ENCODE measurements at places on chromosomes 16 and 17. TPM values are rescaled to one million over a fixed set of nuclear protein-coding genes. Genes with fewer than 3 reads are reported as not detected.

The VAT1L gene
- total RNA-seq = 0.13 TPM

- DNase-seq = no peak
These were observed 30.6 kb downstream of the MYO18A start for GRCh38 chr17:29149431-29150064.

DNA sequence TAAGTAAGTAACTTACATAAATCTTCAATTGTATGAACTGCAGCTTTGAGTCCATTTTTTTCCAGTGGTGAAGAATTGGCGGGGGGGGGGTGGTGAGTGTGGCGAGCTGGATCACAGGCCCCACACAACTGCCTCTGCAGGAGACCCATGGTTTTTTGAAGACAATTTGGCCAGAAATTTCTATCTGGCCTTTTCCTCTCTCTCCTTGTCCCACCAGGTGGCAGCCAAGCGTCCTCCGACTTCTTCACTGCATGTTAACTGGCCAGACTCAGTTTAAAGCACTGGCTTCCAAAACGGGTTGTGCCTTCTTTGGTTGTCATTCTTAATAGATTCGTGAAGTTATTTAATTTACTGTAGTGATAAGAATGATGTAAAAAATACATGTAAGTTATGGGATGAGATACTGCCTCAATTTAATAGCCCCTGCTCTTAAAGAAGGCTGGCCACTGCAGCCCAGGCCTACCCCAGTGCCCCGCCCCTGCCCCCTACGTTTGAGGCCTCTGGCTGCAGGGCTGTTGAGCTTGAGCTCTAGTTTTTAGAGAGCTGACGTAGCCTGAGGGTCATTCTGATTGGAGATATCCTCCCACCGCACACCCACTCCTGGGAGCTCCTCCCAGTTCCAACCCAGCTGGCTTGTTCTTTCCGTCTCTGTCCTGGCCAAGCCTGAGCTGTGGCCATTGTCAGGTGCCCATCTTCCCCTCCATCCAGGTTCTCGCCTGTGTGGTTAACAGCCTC is 36.4 kb downstream of the AKAP1 start:
- DNase-seq = no peak

DNA sequence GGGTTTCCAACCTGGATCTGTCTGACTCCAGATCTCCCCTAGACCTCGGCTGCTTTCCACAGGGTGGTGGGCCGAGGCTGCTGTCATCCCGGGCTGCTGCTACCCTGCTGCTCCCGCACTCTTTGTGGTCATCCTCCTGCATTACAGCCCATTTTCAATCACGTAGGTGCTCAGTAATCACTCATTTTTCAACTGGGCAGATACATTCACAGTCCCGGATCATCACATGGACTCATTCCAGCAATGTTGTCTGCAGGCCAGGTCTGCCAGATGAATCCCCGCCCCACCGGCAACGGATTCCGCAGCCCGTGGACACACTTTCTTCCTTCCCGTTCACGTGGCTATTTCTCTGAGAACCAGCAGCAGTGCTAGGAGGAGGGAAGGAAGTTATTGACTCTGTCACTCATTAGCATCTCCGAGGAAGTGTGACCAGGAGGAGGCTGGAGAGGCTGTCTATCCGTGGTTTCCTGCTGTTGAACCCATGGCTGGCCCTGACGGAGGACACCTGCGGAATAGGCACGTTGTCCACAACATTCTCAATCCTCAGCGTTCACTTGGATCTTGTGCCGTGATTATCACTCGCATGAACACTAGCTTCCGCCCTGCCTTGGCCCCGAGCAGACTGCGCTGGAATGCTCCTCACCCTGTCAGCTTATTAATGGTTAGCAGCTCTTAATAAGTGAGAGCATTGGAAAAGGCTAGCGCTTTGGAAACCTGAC is 14.7 kb upstream of the ZCCHC14 start:
- DNase-seq = peak; percentile 67

DNA sequence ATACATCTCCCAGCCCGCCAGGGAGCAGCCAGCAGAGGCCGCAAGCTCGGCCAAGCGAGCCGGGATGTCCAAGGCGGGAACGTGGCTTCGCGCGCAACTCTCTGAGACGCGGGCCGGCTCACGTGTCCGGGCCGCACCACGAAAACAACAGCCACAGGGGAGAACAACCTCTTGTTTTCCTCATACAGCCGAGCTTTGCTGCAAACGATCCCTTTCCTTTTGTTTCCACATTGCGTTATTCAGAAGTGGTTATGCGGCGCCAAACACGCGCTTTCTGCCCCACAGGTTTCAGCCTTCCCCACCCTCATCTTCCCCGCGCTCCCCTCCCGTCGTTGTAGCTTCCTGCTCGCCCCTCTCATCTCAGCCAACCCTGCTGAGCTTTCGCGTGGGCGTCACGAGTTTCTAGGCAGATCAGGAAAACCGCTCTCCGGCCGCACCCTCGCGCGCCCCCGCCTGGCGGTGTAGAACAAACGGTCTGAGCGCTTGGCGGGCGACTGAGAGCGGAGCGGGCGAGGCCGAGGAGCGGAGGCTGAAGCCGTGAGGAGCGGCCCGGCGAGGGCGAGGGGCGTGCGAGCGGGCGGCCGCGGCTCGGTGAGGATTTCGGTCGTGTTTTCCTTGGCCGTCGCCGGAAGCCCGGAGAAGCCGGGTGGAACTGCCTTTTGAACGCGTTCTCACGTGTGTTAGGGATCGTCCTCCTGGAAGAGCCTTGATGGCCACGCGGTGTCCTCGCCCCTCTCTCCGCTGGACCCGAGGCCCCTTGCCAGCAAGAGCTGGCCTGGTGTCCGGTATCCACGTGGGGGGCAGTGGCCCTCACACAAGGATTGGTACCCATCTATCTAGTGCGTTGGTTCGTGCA is 6.6 kb upstream of the SMARCD2 start:
- DNase-seq = peak; percentile 88

GRCh38 chr16:83952587-83952939 is 477 bp upstream of the OSGIN1 start:
- DNase-seq = no peak

GRCh38 chr16:86061721-86062120 is 162.8 kb downstream of the IRF8 start:
- no peak for DNase-seq

DNA sequence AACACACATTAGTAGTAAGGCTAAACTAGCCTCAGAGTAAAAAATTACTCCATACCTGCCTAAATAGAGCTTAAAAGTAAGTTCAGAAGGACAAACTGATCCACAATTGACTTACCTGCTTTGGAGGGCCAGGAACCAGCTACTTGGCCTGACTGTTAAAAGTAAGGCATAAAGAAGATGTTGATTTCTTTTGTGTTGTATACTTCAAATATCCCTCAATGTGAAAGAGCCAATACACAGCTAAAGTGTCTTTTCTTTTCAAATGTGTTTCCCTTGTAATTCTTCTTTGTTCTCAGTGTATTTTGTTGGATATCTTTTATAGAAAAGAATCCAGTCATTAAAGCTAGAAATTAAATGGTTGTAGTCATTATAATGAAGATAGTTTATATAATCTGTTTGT is 171.1 kb downstream of the TANC2 start:
- no peak for DNase-seq

GRCh38 chr17:75315541-75316243 is 26.5 kb upstream of the SLC25A19 start:
- no peak for DNase-seq

The P2RX1 gene
- total RNA-seq = not detected

The MT1G gene
- total RNA-seq = not detected

GRCh38 chr16:53730693-53731092 is 26.7 kb downstream of the FTO start:
- no peak for DNase-seq

The TP53TG3C gene
- total RNA-seq = not detected
